ENCODE measurements at places on chromosomes 2 and 18.

DNA sequence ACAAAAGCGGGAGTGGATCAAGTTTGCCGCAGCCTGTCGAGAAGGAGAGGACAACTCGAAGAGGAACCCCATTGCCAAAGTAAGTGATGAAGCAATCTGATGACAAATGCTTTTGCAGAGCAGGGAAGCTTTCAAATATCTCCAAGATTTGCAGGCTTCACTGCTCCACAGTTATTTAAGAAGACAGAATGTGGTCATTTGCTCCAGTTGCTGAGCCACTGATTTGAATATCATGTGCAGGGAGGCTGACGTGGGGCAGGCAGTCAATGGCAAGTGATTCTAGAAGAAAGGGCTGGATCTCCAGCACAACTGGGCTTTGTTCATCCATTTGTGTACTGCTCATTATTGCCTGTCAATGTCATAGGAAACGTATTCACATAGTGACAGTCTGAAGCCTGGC is 10.2 kb downstream of the DSG4 start:
- DNase-seq: no peak

GRCh38 chr18:9631814-9632496 is 17.6 kb upstream of the PPP4R1 start:
- no peak for DNase-seq

- DNase-seq: no peak
Measured at GRCh38 chr18:65464361-65464760, 286.5 kb upstream of the CDH7 start.

GRCh38 chr2:177972782-177973181 is 99.8 kb downstream of the PDE11A start:
- peak; percentile 80 for DNase-seq

GRCh38 chr18:51191128-51191717 is 6.3 kb downstream of the MEX3C start:
- DNase-seq: no peak

- DNase-seq: no peak
Measured at GRCh38 chr2:204022550-204022949, 86.0 kb downstream of the ICOS start.

GRCh38 chr2:70047451-70047850 is 39.8 kb upstream of the PCBP1 start:
- DNase-seq: no peak

DNA sequence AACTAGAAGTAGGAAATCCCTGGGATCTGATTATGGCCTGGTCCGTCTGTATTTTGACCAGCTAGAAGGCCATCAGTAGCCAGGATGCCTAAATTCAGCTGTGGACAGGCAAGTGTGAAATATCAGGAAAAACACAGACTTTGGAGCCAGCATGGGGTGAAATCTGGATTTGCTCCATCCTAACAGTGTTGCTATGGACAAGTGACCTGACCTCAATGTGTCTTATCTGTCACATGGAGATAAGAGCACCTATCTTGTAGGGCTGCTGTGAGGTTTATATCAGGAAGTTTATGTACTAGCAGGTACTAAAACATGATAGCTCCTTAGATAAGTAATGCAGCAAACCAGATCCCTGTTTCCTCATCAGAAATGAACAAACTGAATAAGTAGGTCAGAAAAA is 460.4 kb downstream of the STK39 start:
- no peak for DNase-seq
